ENCODE measurements at places on chromosomes 5 and 9. TPM values are rescaled to one million over a fixed set of nuclear protein-coding genes. Genes with fewer than 3 reads are reported as not detected.

- DNase-seq = no peak
Measured at GRCh38 chr5:170327829-170328228, 30.3 kb upstream of the LCP2 start.

DNA sequence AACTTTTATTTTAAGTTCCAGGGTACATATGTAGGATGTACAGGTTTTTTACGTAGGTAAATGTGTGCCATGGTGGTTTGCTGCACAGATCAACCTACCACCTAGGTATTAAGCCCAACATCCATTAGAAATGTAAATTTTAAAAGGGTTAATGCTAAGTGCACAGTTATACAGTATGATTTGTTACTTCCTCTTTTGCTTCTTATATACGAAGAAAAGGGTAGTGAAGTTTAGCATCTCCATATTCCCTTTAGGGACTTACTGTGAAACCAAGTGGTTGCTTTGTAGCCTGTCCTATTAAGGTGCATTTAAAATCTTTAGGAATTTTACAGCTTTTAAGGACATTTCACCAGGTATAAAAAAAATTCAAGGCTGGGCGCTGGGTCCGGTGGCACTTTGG is 46.4 kb downstream of the RBM27 start:
- DNase-seq = no peak

DNA sequence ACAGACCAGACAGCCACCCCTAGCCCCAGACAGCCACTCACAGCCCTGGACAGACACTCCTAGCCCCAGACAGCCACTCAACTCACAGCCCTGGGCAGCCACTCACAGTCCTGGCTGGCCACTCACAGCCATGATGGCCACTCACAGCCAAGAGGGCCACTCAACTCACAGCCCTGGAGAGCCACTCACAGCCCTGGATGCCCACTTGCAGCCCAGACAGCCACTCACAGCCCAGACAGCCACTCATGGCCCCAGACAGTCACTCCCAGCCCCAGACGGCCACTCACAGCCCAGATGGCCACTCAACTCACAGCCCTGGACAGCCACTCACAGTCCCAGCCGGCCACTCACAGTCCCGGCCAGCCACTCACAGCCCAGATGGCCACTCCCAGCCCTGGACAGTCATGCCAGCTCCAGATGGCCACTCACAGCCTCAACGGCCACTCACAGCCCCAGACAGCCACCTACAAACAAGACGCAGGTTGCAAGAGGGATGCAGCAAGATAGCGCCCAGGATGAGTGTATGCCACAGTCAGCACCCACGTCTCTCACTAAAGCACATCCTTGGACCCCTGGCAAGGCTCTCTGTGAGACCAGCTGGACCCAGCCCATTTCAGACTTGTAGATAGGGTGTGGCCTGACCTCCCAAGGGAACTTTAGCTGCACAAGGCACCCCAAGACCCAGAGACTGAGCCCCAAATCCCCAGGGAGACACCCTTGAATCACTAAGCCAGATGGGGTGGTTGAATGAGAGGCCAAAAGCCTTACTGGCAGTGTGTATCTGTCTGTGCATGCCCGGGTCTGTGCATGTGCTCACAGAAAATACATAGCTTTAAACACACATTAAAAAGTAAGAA is 22.4 kb downstream of the ZDHHC11B start:
- DNase-seq = no peak

The NME5 gene
- total RNA-seq = 6.7 TPM

DNA sequence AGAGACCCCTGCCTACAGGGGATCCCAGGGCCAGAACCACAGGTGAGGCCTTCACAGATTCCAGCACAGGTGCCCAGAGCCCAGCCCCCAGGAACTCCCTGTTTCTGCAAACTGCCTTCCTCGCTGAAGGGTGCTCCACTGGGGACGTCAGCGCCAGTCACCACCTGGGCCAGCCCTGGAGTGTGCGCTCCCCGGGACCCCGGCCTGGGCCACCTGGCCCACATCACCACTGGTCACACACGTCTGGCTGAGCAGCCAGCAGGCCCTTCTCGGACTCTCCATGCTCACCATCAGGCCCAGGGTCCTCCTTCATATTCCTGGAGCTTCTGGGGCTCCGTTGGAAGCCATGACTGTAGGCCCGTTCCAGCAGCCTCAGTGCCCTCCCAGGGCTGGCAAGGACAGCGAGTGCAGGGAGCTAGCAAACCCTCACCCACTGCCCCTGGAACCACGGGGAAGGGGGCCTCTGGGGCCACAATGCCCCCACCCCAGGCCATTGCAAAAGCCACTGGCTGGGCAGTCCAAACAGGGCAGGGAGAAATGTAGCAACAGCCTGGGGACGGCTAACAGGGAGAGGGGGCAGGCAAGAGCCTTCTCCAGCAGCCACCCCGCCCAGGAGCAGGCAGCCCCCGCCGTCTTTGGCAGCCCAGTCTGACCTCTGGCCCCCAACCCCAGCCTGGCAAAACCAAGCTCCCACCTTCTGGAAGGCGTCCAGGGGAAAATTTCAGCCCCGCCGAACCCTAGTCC is 1.3 kb downstream of the AGPAT2 start:
- no peak for DNase-seq

The IRX1 gene
- 7.6 TPM for total RNA-seq

The PSIP1 gene
- 242 TPM for total RNA-seq

GRCh38 chr9:118761016-118761790 is 608.0 kb downstream of the BRINP1 start:
- no peak for DNase-seq

DNA sequence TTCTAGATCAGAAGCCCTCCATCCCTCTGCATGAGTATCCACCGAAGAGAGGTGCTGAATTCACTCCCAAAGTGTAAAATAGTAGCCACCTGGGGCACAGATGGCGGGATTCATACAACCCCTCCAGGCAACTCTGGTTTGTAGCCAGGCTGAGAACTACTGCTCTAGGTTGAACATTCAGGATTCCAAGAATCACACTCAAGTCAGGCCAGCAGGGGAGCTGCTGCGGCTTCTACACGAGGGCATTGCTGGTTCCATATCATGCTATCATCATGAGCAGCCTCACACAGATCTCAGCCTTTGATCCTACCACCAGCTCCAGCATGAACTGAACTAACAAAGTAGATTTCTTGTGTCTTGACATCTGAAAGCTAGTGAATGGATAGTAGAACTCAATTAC is 367.9 kb downstream of the DIRAS2 start:
- DNase-seq = no peak

The TMEM252 gene
- total RNA-seq = not detected

DNA sequence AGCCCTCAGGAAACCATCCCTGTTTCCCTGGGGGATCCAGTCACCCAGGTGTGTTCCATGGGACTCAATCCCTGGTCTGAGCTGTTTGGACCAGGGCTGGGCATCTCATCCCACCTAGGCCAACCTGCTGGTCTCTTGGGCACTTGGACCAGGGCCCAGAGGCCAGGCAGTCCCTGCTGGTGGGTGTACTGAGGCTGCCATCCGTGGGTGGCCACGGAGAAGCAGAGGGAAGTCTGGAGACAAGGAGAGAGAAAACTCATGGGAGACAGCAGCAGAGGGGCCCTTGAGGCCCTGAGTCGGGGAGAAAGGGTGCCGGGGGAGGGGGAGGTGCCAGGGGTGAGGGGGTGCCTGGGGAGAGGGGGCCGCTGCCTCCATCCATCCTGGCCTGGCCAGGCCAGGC is 247.8 kb downstream of the PBX3 start:
- DNase-seq = no peak

The GABRA1 gene
- total RNA-seq = not detected

DNA sequence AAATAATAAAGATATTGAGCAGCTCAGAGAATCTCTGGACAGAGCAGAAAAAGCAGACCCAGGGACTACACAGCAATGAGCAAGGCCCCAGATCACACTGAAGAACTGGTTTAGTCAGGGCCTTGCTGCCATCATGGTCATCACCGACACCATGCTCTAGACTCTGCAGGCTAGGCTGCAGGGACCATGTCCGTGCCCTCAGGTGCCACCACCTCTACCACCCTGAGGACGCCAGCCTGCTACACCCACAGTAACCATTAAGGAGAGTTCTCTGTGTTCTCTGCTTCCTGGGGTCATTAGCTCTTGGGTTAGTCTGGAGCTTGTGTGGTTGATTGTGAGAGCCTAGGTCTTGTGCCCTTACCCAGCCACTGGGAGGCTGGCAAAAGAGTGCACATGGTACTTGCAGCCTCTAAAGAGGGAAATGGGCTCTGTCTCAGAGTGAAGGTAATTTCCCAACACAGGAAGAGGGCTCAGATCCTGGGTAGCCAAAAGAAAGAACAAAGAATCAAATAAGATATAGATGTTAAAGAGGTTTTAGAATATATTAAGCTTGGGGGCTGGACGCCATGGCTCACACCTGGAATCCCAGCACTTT is 31.9 kb upstream of the JADE2 start:
- no peak for DNase-seq

- peak; percentile 57 for DNase-seq
Measured at GRCh38 chr9:36725777-36726356, 153.2 kb downstream of the MELK start.

The PTAR1 gene
- 146 TPM for total RNA-seq

The SLIT3 gene
- 0.22 TPM for total RNA-seq

- peak; percentile 78 for DNase-seq
Measured at GRCh38 chr5:123035918-123036390, 571 bp downstream of the PPIC start.

- no peak for DNase-seq
Measured at GRCh38 chr5:35194635-35195471, 35.4 kb downstream of the PRLR start.

The TMEFF1 gene
- 103 TPM for total RNA-seq

DNA sequence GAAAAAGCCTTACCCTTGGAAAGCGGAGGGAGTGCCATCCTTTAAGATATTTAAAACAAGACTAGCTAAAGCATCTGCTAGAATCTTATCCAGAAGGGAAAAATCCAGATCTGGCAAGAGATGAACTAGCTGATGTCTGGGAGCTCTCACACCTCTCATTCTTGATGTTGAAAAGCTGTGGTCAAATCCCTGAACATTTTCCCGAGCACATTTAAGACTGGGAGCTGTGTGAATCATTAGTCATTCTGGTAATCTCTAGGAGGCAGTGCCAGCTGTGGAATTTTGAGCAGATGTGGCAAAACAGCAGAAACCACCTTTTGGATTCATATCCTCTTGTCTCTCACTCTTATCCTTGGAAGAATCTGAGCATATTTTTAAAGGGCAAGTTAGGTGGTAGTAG is 218.0 kb downstream of the MAN2A1 start:
- no peak for DNase-seq

Measured in neural progenitor cell (in vitro differentiated cells).